Prostate gland (tissue), 2 donors: ENCODE measurements at places on chromosomes 13 and 19.

DNA sequence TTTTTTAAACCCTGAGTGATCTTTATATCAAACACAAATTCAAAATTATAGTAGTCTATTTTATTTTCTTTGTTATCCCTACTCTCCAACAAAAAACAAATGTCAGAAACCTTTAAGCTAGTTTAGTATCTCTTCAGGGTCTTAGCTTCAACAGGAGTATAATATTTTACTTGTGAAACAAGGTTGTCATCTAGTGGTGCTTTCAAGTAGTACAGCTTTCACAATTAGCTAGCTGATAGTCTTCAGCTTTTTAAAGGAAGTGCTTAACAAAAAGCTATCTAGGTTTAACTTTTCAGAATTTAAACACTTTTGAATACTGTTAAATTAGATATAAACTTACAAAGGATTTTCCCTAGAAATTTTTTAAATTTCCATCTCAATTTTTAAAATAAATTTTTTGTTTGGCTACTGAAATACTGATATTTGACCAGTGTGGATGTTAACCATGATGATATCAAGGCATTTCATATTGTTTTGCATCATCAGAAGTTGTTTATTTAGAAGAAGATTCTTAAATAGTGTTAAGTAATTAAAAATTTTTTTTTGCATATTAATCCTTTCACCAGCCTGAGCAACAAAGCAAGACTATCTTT lies 34.2 kb downstream of the TDRD3 start:
- no peak overlapping the region for H3K4me3 ChIP-seq
- H3K27ac ChIP-seq, result no peak overlapping the region
- no peaks in the 10 kb centered on the region for H3K36me3 ChIP-seq
- H3K27me3 ChIP-seq, result no peaks in the 10 kb centered on the region

GRCh38 chr19:19649580-19649995 lies 6.1 kb upstream of the GMIP start:
- DNase-seq, result no peak
- no peaks in the 10 kb centered on the region for H3K4me1 ChIP-seq
- no peaks in the 10 kb centered on the region for H3K27me3 ChIP-seq
- peaks cover 24% of the 10 kb centered on the region for H3K36me3 ChIP-seq
- H3K4me3 ChIP-seq, result no peak overlapping the region

- no peaks in the 10 kb centered on the region for H3K4me1 ChIP-seq
- no peak overlapping the region for H3K4me3 ChIP-seq
- no peak overlapping the region for H3K27ac ChIP-seq
- DNase-seq, result no peak
- no peaks in the 10 kb centered on the region for H3K36me3 ChIP-seq
Measured at GRCh38 chr13:48662226-48662625, 8.5 kb downstream of the CYSLTR2 start.

DNA sequence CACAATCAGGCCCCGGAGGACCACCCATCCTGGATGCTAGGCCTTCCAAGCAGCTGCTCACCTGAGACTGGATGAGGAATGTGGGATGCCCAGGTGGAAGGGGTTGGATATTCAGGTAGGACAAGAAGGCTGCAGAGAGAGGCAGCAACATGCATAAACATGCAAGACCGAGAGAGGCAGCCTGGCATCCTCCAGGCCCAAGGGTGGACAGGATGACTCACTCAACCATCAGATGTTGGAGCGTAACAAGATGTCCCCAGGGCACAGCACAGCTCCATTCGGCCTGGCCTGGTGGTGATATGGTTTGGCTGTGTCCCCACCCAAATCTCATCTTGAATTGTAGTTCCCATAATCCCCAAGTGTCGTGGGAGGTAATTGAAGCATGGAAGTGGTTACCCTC lies 10.0 kb upstream of the CABP5 start:
- no peak for DNase-seq
- no peaks in the 10 kb centered on the region for H3K36me3 ChIP-seq
- H3K4me1 ChIP-seq, result no peaks in the 10 kb centered on the region

- no peaks in the 10 kb centered on the region for H3K27me3 ChIP-seq
- no peak overlapping the region for H3K27ac ChIP-seq
- no peaks in the 10 kb centered on the region for H3K36me3 ChIP-seq
Measured at GRCh38 chr13:79457390-79457789, 23.6 kb upstream of the NDFIP2 start.

GRCh38 chr13:54165581-54166215 lies 1137.1 kb downstream of the OLFM4 start:
- H3K4me3 ChIP-seq, result no peak overlapping the region
- no peak overlapping the region for H3K27ac ChIP-seq
- no peak for DNase-seq
- H3K27me3 ChIP-seq, result no peaks in the 10 kb centered on the region

- H3K4me3 ChIP-seq, result no peak overlapping the region
- peak; percentile 66 for DNase-seq
- H3K36me3 ChIP-seq, result no peaks in the 10 kb centered on the region
- H3K27ac ChIP-seq, result peak overlapping the region; percentile 72
- H3K4me1 ChIP-seq, result peaks cover 4% of the 10 kb centered on the region
Measured at GRCh38 chr19:10899151-10899653, 27.8 kb downstream of the CARM1 start.

GRCh38 chr13:30712536-30713532 lies 22.5 kb upstream of the ALOX5AP start:
- H3K27ac ChIP-seq, result no peak overlapping the region
- H3K4me3 ChIP-seq, result no peak overlapping the region
- DNase-seq, result no peak
- H3K27me3 ChIP-seq, result no peaks in the 10 kb centered on the region
- H3K36me3 ChIP-seq, result no peaks in the 10 kb centered on the region
- no peaks in the 10 kb centered on the region for H3K4me1 ChIP-seq

DNA sequence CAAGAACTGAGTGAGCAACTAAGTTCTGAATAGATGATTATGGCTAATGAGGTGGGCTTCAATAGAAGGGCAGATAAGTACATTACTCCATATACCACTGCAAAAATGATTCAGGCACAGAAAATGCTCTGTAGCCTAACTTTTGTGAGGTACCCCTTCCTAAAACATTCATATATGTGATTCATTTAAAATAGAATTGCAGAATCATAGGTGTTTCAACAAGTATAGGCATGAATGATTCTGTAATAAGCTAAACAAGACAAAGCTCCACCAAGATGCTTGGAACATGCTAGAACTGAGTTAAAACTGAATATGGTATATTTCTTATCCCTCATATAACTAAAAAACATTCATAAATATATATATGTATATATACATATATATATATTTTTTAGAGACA lies 12.1 kb downstream of the KBTBD7 start:
- H3K4me3 ChIP-seq, result no peak overlapping the region
- no peak overlapping the region for H3K27ac ChIP-seq
- DNase-seq, result no peak

GRCh38 chr19:47414469-47414868 lies 4.9 kb downstream of the MEIS3 start:
- DNase-seq, result no peak
- no peaks in the 10 kb centered on the region for H3K36me3 ChIP-seq
- no peak overlapping the region for H3K4me3 ChIP-seq
- no peaks in the 10 kb centered on the region for H3K27me3 ChIP-seq
- H3K27ac ChIP-seq, result no peak overlapping the region

DNA sequence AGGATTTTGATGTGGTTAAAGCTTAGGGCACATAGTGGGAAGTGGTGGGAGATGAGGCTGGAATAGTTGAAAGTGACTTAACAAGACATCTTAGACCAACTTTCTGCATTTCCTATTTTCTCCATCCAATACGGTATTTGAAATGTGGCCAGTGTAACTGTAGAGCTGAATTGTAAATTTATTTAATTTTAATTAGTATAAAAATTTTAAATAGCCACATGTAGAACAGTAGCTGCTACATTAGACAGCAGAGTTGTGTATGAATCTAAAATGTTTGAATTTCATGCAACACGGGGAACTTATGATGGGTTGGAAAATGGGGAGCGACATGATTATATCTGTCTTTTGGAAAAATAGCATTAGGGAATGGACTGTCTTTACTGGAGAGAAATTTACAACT lies 7.1 kb upstream of the SCEL start:
- no peak for DNase-seq
- H3K4me3 ChIP-seq, result no peak overlapping the region
- no peaks in the 10 kb centered on the region for H3K27me3 ChIP-seq
- no peaks in the 10 kb centered on the region for H3K36me3 ChIP-seq

DNA sequence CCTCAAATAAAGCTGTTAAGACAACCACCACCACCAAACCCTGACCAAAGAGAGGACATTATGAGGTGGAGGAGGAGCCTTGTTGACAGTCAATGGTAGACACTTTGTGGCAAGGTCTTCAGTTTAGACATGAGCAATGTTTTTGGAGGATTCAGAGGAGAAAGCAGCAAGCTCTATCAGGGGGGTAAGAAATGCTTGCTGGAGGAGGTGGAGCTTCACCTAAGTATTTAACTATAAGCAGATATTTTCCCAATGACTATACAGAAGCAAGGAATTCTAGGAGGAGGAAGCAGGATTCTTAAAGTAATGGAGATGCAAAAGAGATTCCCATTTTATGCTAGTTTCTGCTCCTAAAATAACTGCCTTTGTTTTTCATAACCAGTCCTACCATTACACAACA lies 74.2 kb downstream of the TRPC4 start:
- H3K4me1 ChIP-seq, result no peaks in the 10 kb centered on the region
- no peaks in the 10 kb centered on the region for H3K27me3 ChIP-seq
- no peaks in the 10 kb centered on the region for H3K36me3 ChIP-seq

DNA sequence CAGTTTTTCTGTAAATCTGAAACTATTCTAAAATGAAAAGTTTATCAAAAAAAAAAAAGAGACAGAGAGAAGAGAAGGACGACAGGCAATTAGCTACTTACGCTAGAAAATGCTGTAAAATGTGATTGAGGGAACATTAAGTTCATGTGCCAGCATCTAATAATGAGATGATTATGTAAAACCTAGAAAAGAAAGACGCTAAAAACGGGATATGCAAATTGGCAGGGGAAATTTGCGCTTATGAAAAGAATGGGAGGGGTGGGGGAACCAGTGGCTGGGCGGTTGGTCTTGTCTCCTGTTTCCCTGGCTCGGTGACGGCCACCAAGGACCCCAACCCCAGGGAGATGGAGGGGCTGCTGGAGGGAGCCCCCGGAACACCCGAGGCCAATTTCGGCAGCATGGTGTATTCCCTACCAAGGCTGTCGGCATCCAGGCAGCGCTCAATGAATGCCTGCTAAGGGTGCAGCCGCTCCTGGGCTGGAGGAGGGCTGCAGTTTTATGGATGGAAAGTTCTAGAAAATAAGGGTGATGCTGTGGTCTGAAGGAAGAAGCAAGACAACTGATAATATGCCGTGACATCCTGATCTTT lies 34.2 kb downstream of the GNG7 start:
- H3K27me3 ChIP-seq, result no peaks in the 10 kb centered on the region
- H3K4me3 ChIP-seq, result no peak overlapping the region
- no peak overlapping the region for H3K27ac ChIP-seq

GRCh38 chr13:78540058-78540457 lies 63.3 kb downstream of the POU4F1 start:
- H3K27ac ChIP-seq, result no peak overlapping the region
- H3K36me3 ChIP-seq, result no peaks in the 10 kb centered on the region
- no peak overlapping the region for H3K4me3 ChIP-seq
- no peak for DNase-seq

DNA sequence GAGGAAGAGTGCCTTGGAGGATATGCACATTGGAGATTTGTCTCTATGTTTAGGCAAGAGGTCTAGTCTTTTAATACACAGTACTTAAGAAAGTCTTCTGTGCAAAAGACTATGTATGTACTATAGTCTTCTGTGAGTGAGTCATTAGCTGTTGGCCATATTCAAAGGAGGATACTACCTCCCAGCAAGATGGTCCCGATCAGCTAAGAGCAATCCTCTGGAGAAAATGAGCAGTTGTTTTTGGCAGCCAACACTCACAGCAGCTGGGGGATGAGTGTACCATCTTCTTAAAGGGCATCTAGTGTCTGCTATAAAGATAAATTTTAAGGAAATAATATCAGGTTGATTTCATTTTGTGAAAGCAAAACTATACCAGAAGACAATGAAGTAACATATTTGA lies 487.8 kb downstream of the KCTD12 start:
- no peak overlapping the region for H3K4me3 ChIP-seq
- no peaks in the 10 kb centered on the region for H3K27me3 ChIP-seq
- no peaks in the 10 kb centered on the region for H3K36me3 ChIP-seq
- no peaks in the 10 kb centered on the region for H3K4me1 ChIP-seq

DNA sequence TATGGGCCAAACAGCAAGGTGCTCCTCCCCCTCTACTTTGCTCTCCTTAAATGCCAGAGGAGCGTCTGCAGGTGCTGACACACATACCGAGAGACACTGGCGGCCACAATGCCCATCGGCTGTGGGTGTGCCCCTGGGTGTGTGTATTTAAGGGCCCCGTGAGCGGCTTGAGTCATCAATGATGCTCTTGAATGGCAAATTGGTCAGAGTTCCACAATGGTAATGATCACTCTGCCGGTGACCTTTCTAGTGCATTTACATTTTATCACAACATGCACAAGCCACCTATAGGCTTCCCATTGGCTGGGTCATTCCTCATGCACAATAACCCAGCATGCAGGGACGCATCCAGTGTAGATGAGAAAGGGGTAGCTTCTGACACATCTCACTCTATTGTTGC lies 124.8 kb downstream of the ZNF536 start:
- DNase-seq, result no peak
- H3K36me3 ChIP-seq, result no peaks in the 10 kb centered on the region
- no peaks in the 10 kb centered on the region for H3K4me1 ChIP-seq
- H3K4me3 ChIP-seq, result no peak overlapping the region

- peak; percentile 49 for DNase-seq
- H3K36me3 ChIP-seq, result no peaks in the 10 kb centered on the region
- no peaks in the 10 kb centered on the region for H3K27me3 ChIP-seq
- H3K4me3 ChIP-seq, result no peak overlapping the region
- peaks cover 13% of the 10 kb centered on the region for H3K4me1 ChIP-seq
Measured at GRCh38 chr19:16073988-16074387, 2.3 kb upstream of the TPM4 start.

- DNase-seq, result no peak
- H3K36me3 ChIP-seq, result no peaks in the 10 kb centered on the region
- no peaks in the 10 kb centered on the region for H3K27me3 ChIP-seq
- peaks cover 19% of the 10 kb centered on the region for H3K4me1 ChIP-seq
- no peak overlapping the region for H3K4me3 ChIP-seq
Measured at GRCh38 chr19:16367261-16367683, 42.6 kb downstream of the KLF2 start.

DNA sequence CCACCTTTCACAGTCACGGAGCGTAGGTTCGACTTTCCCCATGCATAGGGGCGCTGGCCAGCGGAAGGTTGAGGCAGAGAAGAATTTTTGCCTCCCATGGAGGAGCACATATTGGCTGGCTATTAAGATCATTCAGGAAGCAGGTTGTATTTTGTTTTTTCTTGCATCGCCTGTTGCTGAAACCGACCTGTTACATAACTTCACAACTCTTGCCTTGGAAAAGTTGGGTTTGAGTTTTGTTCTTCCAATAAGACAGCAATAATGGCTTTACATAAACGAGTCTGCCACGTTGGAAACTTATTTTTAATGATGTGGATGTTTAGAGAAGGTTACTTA lies 1.4 kb downstream of the UPF1 start:
- peak overlapping the region; percentile 91 for H3K27ac ChIP-seq
- no peaks in the 10 kb centered on the region for H3K36me3 ChIP-seq
- H3K4me1 ChIP-seq, result no peaks in the 10 kb centered on the region
- no peaks in the 10 kb centered on the region for H3K27me3 ChIP-seq

GRCh38 chr19:33379151-33379829 lies 5.8 kb downstream of the CEBPG start:
- no peaks in the 10 kb centered on the region for H3K4me1 ChIP-seq
- DNase-seq, result no peak
- no peak overlapping the region for H3K4me3 ChIP-seq
- H3K27ac ChIP-seq, result no peak overlapping the region
- H3K27me3 ChIP-seq, result no peaks in the 10 kb centered on the region

- H3K27ac ChIP-seq, result peak overlapping the region; percentile 99
- H3K36me3 ChIP-seq, result no peaks in the 10 kb centered on the region
- H3K4me1 ChIP-seq, result peaks cover 5% of the 10 kb centered on the region
- DNase-seq, result no peak
- H3K27me3 ChIP-seq, result no peaks in the 10 kb centered on the region
Measured at GRCh38 chr13:49995625-49996101, 1.2 kb upstream of the TRIM13 start.
